ENCODE measurements at places on chromosomes 1 and 21. TPM values are rescaled to one million over a fixed set of nuclear protein-coding genes. Genes with fewer than 3 reads are reported as not detected.

GRCh38 chr1:57167997-57168396, 202.2 kb upstream of the C8B start:
- DNase-seq = no peak

IL12RB2 gene
- total RNA-seq = not detected

GRCh38 chr1:41648230-41648629, 163.7 kb upstream of the EDN2 start:
- no peak for DNase-seq

GRCh38 chr1:66494482-66494881, 39.5 kb upstream of the SGIP1 start:
- DNase-seq = no peak

OR10K1 gene
- not detected for total RNA-seq

DNA sequence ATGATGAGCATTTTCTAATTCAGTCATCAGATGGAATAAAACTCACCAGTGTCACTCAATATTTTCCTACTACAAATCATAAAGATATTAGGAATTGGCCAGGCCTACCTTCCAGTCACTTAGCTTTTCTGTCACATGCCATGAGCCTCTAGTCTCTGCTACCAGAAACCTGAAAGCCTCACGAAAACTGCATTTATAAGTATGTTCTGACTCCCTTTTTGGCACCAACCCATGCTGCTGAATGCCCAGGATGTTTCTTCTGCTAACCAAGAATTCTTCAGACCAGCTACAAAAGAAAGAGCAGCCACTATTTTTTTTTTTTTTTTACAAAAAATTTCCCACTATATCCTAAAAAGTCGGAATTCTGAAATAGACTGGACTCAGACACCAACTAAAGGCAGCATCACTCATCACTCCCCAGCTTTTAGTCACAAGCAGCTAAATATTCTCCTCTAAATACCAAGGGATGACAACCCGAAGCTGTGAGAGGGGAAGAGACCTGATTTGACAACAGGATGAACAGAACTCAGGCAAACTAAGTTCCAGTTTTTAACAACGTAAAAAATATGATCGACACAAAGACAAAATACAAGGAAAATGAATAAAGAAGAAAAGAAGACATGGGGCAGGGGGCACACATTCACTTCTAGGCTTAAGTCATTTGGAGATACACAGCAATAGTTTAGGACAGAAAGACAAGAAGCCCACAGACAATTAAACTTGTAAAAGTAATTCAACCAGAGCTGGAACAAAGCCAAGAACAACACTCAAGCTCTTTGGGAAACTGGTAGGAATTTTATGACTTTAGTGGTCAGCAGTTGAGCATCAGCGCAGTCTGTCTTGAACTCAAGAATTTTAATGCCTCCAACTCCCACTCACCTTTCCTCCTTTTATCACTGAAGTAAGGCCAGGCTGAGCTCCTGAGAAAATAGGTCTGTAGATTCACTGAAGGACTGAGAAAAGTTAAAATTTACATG, 1.7 kb downstream of the DCAF8 start:
- DNase-seq = no peak

CHML gene
- 5.3 TPM for total RNA-seq

DNA sequence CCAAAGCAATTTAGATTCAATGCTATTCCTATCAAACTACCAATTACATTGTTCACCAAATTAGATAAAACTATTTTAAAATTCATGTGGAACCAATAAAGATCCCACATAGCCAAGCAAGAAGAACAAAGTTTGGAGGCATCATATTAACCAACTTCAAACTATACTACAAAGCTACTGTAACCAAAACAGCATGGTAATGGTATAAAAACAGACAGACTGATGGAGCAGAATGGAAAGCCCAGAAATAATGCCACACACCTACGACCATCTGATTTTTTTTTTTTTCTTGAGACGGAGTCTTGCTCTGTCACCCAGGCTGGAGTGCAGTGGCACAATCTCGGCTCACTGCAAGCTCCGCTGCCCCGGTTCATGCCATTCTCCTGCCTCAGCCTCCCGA, 7.1 kb downstream of the ZNF124 start:
- DNase-seq = no peak

GRCh38 chr1:940107-941014, 16.6 kb downstream of the SAMD11 start:
- no peak for DNase-seq

- DNase-seq = no peak
Measured at GRCh38 chr21:39666681-39667315, 54.1 kb downstream of the B3GALT5 start.

DNA sequence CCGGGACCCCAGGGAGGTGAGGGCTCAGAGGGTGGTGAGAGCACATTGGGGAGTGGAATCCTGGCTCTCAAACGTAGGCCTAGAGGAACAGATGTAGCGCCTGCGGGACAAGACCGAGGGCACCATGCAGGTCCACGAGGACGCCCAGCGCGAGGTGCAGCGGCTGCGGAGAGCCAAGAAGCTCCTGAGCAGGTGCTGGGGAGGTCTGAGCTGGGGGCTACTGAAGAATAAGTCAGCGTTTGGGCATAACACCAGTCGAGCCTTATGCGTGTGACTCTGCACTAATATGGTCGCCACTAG, 2.6 kb upstream of the NBPF3 start:
- DNase-seq = no peak

GRCh38 chr1:166007176-166007575, 159.6 kb downstream of the FAM78B start:
- no peak for DNase-seq

GRCh38 chr21:27292783-27293182, 325.9 kb upstream of the ADAMTS5 start:
- no peak for DNase-seq

DNA sequence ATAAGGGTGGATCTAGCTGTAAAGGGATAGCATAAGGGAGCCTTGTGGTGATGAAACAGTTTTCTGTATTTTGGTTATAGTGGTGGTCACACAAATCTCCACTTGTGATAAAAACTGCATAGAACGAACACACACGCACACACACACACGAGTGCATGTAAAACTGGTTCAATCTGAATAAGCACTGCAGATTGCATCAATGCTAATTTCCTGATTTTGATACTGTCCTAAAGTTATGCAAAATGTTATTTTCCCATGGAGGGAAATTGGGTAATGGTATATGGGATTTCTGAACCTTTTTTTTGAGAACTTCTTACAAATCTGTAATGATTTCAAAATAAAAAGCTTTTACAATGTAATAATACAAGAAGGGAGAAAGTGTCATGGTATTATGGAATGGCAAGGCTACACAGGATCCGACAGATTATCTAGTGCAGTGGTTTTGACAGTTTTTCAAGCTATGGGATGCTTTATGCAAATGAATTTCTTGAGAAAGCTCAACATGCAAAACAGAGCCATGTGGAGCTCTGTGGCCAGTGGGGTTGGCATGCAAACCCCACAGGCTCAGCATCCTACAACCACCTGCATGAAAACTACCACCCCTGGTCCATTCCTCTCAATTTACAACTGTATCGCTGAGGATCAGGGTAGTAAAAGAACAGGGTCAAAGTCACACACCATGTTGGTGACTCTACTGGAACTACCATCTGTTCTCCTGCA, 18.8 kb downstream of the SLC41A1 start:
- no peak for DNase-seq

FMN2 gene
- total RNA-seq = 1.5 TPM

MRPL55 gene
- 55.8 TPM for total RNA-seq

DNA sequence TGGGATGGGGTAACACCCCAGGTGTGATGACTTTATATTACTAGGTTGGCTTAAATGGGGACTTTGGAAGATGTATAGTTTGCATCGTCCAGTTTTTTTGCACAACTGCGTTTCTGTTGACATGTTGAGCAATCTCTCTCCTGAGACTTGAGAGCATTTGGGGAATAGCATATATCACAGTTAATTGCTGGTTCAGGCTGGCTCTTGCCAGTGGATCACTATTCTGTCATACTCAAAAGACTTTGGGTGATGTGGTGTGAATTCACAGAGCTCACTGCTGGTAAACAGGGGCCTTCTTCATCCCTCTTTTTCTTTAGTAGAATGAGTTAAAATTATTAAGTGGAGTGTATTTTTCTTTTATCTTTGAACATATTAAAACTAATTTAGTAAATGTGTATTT, 44.3 kb downstream of the LHX9 start:
- DNase-seq = no peak

DNA sequence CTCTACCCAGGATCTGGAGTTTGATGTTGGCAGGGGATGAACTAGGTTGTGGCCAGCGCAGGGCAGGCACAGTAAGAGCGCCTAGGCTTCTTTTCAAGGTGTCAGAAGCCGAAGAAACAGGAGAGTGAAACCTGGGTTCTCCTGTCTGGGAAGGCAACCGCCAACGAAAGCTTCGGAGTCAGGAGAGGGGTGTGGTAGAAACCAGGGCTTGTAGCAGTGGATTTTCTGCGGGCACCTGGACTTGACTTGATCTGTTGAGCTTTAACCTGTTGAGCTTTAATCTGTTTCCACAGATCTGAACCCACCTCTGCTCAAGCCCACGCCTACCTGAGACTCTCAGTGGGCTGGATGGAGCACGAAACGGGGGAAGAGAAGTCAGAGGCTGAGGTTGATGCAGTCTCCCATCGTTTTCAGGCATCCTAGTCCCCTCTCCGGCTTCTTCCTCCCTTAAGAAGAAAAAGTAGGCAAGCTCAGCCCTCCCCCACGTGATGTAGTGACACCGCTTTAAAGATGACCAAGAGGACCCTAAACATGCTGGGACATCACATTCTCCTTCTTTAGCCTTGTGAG, 9.3 kb downstream of the HLX start:
- DNase-seq = peak; percentile 74

DNA sequence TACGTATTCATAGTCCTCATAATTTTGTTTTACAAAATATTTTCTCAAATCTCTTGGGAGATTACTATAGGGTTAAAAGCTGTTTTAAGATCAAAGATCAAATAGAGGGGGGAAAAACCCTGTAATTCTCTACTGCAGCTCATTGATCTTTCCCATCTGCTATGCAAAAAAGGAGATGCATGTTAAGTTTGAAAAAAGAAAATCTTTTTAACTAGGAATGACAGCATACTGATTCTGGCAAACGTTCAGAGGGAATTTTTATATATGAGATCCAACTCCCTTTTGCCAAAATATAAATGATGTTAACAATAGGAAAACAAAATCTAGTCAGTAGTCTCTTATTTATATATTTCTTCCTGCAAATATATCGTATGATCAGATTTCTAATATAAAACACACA, 69.1 kb downstream of the SMYD3 start:
- DNase-seq = no peak

DNA sequence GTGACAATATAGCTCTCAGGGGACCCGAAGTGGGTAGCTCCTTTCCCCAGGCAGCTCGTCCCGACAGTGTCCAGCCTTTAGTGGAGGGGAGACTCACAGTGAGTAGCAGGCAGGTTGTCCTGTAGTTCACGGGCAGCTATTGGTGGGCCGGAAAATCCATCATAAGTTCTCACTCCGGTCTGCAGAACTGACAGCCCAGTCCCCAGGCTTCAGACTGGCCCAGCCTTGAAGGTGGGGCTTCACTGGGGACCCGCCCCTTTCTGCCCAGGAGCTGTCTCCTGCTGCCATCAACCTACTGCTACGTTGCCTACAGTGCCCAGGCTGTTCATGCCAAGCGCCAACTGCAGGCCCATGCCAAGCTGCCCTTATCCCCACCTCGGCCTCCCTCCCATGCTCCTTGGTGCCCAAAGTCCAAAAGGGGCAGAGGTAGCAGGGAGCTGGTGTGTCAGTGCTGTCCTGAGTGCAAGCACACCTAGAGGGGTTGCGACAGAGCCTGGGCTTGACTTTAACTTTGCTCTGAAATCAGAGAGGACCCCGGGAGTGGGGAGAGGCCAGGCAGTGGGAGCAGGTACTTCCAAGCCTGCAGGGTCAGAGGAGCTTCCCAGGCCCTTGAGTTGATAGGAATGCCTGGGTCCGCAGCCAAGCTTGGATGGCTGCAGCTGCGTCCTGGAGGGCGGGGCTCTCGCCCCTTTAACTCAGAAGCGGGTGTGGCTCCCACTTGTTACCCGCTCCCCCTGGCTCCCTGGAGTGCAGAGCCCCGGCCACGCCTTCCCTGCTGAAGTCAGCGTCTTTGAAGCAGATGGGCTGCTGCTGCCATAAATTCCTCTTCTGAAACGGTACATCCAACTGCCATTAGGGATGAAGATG, 1144.3 kb upstream of the NCAM2 start:
- no peak for DNase-seq

CRYBG2 gene
- not detected for total RNA-seq

DNA sequence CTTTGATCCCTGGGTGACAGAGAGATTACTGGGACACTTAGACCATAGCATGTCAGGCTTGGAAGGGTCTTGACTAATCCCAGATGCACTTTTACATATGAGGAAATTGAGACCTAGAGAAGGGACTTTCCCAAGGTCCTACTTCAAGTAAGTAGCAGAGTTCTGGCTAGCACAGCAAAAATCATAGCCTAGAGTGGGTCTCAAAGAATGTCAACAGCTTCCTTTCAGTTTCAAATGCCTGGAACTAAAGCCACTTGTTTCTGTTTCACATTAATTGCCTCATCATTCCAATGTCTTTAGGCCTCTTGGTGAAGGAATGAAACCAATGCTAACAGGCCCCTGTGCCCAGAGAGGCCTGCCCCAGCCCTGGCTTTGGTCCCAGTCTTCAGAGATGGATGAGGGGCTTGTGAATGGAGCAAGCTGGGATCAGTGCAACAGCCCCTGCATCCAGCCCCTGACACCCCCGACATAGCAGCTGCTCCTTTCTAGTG, 26.6 kb downstream of the ATF3 start:
- DNase-seq = no peak

KIF26B gene
- total RNA-seq = 0.13 TPM

CEP170 gene
- total RNA-seq = 31.0 TPM

SLFNL1 gene
- total RNA-seq = 0.42 TPM

- DNase-seq = no peak
Measured at GRCh38 chr1:185070051-185070450, 24.7 kb downstream of the RNF2 start.

DNA sequence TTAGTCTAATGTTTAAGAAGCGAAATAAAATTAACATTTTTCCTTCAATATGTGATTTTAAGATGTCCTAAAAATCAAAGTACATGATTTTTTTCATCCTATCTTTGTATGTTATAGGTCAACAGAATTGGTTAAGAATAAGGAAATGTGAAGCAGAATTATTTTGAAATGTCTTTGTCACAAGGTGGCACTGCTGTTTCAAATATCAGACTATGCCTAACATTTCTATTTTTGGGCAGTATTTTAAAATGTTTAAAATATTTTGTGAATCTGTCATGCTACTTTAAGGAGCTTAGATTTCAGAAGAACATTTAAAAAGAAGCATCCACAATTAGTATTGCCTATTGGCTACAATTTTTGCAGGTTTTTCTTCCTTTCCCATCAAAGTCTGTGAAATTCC, 38.7 kb downstream of the AMY1C start:
- no peak for DNase-seq

- no peak for DNase-seq
Measured at GRCh38 chr1:90012300-90012699, 17.4 kb downstream of the ZNF326 start.

NBPF26 gene
- 30.7 TPM for total RNA-seq

- no peak for DNase-seq
Measured at GRCh38 chr1:15937146-15937545, 38.8 kb downstream of the ZBTB17 start.

DNA sequence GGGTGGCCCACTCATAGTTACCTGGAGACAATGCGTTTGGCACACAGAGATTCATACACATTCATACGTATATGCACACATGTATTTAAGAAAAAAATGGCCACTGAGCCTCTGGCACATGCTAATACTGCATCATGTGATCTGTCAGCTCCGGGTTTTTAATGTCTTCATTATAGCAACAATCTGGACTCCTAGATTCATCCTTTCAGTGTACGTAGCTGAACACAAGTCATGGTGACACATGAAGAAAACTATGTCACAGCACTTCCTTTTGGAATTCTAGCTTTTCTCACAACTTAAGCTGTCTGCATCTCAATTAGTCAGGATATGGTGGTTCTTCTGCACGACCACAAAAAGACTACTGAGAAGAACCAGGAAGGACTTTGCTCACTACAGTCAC, 24.7 kb downstream of the HSF2BP start:
- DNase-seq = no peak
